ENCODE measurements at places on chromosomes 7 and 10. TPM values are rescaled to one million over a fixed set of nuclear protein-coding genes. Genes with fewer than 3 reads are reported as not detected.
A peak's percentile ranks its signal among the peaks of the same experiment; 100 is the strongest.

DNA sequence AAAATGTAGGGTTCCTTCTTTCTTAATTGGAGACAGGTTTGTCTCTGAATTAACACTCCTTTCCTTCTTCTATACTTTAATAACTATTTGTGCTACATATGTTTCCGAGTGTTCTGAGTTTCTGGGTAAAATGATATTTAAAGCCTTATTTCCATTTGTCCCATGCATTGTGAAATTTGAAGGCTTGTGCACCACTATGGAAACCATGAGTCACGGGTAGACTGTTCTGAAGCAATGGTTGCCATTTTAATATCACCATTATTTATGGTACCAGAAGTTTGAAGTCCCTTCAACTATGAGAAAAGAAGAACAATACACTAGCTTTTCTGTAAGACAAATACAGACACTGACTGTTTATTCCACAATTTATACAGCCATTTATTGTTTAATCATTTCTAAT is 44.7 kb upstream of the ZEB1 start:
- DNase-seq, result no peak

DNA sequence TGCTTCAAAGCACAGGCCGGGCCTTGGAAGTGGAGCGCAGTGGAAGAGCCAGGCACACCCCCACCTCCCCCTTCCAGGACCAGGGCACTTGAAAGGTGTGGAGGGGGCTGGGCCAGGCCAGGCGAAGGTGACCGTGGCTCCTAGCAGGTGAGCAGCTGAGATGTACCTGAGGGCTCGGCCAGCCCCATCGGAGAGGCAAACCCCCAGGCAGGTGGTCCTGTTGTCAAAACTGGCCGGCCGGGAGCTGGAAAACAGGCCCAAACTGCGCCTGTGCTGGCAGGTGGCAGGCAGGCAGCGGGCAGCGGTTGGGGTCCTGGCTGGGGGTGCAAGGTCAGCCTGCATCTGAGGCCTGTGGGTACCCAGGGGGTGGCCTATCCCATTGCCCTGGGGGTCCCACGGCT is 96.4 kb upstream of the DNAAF5 start:
- no peak for DNase-seq

GRCh38 chr10:74213571-74214162 is 62.6 kb downstream of the ADK start:
- DNase-seq, result peak; percentile 64

DNA sequence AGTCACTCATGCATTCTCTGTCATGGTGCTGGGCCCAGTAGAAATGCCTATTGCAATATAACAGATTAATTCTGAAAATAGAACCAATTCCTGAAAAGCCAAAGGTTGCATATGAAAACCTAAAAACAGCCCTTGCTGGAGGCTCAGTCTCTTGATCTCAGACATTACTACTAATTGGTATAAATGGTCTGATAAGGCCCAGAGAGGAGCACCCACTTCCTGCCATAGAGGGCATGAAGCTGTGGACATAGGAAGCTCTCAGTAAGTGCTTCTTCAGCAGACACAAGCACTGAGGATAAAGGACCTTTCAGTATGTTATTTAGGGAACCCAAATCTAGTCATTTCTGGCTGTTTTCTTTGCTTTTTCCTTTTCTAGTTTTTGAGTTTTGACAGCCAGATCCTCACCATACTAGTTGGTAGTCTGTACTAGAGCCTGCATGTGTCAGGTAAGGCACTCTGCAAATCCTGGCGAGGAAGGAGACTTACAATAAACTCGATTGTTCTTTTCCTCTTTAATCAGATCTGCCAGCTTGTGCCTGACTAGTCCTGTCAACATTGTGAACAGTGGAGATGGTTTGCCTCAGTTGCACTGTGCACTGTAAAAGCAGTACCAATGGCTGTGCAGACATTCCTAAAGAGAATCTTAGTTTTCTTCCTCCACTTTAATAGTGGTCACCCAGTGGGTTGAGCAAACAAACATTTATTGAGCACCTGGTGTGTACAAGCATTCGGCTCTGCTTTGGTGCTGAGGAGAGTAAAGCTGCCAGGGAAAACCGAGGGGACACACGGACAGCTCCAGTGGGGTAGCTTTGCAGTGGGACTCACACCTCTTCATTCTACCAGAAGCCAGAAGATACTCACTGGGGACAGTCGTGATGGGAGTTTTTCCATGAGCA is 140.9 kb downstream of the CHN2 start:
- DNase-seq, result no peak

- DNase-seq, result no peak
These were observed 55.2 kb upstream of the CCAR1 start for GRCh38 chr10:68665841-68666240.

Gene SPDYE11
- not detected for total RNA-seq

DNA sequence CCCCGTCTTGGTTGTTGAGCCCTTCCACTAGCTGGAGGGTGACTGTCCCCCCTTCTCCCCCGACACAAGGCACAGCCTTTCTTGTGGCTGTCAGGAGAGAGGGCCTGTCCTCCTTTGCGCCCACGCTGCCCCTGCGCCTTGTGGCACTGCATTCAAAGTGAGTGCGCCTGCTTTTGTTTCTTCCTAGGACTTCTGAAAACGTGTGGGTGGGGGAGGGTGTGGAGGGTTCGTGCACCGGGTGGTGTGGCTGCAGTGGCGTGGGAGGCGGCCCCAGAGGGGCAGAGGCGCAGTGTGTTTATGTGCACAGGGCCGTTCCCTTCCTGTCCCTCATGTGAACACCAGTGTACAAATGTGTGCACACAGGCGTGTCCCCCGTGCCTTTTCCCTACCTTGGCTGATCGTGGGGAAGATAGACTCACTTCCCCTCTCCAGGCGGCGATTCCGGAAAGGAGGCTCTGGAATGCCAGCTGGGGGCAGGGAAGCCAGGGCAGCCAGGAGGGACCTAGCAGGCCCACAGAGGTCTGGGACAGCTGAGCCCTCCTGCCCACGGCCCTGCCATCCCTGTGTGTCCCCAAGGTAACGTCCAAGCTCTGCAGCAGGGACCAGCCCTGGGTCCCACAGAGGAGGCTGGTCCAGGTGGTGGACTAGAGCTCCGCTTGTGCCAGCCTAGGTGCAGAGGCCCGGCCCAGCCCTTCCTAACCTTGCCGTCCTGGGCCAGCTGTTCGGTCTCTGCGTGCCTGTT is 88.8 kb downstream of the LHPP start:
- DNase-seq, result no peak

DNA sequence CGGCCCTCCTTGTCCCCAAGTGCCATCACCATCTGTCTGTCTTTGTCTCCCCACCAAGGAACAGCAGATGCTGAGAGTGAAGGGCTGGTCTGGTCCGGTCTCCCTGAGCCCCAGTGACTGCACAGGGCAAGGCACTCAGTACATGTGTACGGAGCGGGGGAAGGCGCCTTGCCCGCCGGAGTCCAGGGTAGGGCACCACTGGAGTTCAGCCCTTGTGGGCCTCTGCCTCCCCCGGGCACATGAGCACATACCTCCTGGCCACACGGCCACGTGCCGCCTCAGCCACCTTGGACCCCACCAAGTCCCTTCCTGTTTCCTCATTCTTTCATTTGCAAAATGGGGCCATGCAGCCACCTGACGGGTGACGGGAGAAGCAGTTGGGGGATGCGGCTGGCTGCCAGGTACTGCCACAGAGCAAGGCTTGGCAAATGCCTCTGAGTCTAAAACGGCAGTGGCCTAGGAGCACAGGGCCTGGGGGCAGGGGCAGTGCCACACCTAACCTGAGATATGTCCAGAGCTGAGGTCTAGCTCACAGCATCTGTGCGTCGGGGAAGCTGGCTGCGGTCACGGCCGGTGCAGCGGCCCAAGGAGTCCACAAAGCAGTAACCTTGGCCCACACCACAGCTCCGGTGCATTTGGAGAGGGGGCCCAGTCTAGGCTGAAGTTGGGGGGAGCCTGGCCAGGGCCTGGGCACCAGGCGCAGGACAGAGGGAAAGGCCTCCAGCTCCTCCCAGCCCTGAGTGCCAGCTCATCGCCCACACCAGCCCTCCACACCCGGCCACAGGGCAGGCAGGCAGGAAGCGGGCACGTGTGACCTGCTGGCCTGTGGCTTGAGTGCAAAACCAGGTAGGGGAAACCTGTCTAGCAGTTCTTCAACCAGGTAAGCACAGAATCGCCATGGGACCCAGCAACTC is 5.2 kb downstream of the ADAP1 start:
- DNase-seq, result peak; percentile 44

Gene PKD2L1
- not detected for total RNA-seq

DNA sequence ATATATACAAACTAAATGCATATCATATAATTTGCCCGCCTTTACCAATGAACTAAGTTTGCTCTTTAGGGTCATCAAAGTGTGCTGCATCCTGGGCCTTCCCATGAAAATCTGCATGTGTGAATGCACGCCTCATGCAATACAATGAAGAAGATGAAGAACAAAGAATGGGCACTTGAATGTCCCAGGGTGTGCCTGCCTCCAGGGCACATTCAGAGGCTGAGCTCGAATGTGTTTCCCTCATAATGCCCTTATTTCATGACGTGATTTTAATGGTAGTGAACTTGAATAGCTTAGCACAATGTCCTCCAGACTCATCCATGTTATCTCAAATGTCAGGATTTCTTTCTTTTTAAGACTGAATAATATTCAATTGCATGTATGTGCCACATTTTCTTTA is 824.9 kb downstream of the TNS3 start:
- no peak for DNase-seq

Gene SORCS1
- total RNA-seq, result 57.4 TPM

- DNase-seq, result peak; percentile 86
These were observed 136.8 kb upstream of the PDE1C start for GRCh38 chr7:32206987-32207386.

GRCh38 chr10:42990721-42991441 is 86.0 kb upstream of the RET start:
- DNase-seq, result no peak

Gene TAS2R41
- not detected for total RNA-seq

- peak; percentile 75 for DNase-seq
These were observed 36.5 kb downstream of the GHRHR start for GRCh38 chr7:31000161-31000693.

Gene CCDC172
- not detected for total RNA-seq

Gene CYP2C19
- 0.22 TPM for total RNA-seq

- DNase-seq, result no peak
These were observed 396.6 kb upstream of the KLF6 start for GRCh38 chr10:4181621-4182049.

GRCh38 chr7:50560865-50561351 is 4.3 kb downstream of the DDC start:
- peak; percentile 62 for DNase-seq

Gene IMPDH1
- total RNA-seq, result 13.4 TPM

Gene LAMTOR4
- total RNA-seq, result 168 TPM

GRCh38 chr7:158676906-158677305 is 27.7 kb downstream of the NCAPG2 start:
- no peak for DNase-seq

Gene OR2A1
- not detected for total RNA-seq

GRCh38 chr7:77386165-77386822 is 29.9 kb downstream of the GSAP start:
- DNase-seq, result no peak

Gene PHF14
- 52.0 TPM for total RNA-seq

- DNase-seq, result no peak
These were observed 24.3 kb upstream of the DNAJB12 start for GRCh38 chr10:72379062-72379461.

Gene PLPP4
- 14.4 TPM for total RNA-seq

DNA sequence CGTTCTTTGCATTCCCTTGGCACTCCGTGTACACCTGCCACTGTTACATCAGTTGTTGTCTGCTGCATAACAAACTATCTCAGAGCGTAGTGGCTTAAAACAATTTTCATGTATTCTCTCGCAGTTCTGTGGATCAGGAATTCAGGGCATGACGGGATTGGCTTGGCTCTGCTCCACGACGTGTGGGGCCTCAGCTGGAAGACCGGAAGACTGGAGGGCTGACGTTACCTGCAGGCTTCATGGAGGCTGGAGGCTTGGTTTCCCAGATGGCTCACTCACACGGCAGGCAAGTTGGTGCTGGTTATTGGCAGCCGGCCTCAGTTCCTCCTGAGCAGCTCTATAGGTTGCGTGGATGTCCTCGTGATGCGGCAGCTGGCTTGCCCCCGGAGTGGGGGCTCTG is 25.5 kb downstream of the NYAP1 start:
- DNase-seq, result no peak

DNA sequence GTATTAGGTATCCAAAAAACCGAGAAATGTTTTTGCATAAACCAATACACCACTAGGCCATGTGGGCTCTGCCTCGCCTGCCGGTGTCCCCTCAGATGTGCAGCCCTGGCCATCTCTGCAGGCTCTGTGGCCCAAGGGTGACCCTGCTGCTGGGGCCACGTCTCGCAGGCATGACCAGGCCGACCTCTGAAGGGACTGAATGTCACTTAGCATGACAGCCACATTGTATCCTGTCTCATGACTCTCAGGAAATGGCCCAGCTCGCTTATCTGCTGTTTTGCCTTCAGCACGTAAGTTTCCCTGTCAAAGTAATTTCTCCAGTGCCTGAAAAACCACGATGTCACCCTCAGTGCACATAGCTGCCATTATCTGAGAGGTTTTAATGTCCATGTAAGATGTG is 49.5 kb upstream of the ZNF32 start:
- no peak for DNase-seq

Gene SPDYE8
- total RNA-seq, result not detected

GRCh38 chr10:115628616-115629015 is 535.5 kb downstream of the ATRNL1 start:
- no peak for DNase-seq

DNA sequence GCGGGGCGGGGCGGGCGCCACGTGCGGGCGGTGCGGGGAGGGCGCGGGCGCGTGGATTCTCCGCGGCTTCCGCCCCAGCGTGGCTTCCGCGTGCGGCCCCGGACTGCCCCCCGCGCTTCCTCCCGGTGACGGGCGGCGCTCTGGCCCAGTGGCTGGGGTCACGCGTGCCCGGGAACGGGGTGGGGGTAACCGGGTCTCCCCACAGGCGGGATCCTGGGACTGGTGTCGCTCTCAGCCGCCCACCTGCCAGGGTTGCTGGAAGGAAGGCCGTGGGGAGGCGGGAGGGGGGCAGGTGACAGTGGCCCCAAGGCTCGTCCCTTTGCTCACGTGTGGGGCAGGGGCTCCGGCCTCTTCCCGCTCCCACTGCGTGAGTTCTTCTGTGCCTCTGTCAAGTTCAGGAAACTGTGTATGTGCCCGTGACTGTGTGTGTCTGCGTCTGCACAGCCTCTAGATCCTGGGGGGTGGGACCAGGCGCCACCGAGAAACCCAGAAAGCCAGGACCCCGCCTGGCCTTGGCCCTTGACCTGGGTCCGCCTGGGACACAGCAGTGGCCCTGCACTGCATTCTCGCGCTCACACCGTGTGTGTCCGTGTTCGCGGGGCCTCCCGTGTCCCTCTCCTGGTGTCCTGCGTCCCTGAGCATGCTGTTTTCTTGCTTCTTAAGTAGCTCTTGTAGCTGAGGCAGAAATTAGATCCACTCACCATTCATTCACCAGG is 919 bp downstream of the MAFK start:
- DNase-seq, result no peak

Measured in endodermal cell (in vitro differentiated cells).